ENCODE measurements at places on chromosomes 5 and 9. TPM values are rescaled to one million over a fixed set of nuclear protein-coding genes. Genes with fewer than 3 reads are reported as not detected.

SMIM33 gene
- total RNA-seq: not detected

HAVCR2 gene
- 5.5 TPM for total RNA-seq

ACER2 gene
- 2.8 TPM for total RNA-seq

KCTD16 gene
- 2.4 TPM for total RNA-seq

DNA sequence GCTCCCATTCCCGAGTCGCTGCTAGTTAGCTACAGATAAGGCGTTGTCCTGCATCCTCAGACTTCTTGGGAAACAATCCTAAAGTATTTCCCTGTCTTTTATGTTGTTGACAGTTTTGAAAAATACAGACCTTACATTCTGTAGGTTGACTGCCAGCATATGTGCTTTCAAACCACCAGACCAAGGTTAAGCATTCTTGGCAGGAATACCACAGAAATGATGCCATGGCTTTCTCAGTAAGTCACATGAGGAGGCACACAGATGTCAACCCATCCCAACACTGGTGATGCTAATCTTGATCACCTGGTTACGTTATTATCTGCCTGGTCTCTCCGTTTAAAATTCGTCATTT lies 871 bp downstream of the GLE1 start:
- no peak for DNase-seq

DNA sequence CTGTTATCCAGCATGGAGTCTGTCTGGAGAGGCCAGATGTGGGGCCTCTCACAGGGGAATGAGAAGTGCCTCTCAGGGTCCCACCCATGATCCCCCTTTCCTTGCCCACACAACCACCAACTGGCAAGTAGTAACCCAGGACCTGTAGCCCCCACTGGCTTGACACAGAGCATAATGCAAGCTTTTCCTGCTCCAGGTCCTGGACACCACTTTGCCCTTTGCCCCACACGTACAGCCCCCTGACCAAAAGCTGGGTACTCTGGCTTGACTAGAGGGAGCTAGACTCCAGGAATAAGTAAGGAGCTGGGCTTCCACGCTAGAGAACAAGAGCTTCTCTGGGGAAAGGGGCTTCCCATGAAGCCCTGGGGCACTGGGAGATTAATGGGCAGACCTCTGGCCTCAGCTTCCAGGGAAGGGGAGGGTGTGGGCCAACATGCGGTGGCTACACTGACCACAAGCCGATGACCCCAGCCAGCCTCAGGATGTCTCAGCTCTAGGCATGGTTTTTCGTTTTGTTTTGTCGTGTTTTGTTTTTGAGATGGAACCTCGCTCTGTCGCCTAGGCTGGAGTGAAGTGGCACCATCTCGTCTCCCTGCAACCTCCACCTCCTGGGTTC lies 109.5 kb downstream of the C9orf50 start:
- DNase-seq: no peak

DNA sequence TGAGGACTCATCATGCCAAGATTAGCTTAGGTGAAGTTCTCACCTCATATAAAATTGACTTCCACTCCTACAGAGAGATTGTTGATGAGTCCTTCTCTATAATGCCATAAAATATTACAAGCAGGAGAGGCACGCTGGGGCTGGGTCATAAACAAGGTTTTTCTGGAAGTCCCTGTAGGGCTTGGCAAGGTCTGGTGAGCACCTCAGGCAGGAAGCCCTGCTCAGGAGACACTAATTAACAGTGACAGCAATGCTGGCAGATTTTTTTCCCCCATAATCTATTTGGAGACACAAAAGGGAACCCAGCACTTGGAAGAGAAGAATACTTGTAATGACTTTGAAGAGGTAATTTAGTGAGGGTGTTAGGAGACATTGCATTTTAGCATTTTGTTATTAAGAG lies 118.7 kb downstream of the DIRAS2 start:
- DNase-seq: no peak

DNA sequence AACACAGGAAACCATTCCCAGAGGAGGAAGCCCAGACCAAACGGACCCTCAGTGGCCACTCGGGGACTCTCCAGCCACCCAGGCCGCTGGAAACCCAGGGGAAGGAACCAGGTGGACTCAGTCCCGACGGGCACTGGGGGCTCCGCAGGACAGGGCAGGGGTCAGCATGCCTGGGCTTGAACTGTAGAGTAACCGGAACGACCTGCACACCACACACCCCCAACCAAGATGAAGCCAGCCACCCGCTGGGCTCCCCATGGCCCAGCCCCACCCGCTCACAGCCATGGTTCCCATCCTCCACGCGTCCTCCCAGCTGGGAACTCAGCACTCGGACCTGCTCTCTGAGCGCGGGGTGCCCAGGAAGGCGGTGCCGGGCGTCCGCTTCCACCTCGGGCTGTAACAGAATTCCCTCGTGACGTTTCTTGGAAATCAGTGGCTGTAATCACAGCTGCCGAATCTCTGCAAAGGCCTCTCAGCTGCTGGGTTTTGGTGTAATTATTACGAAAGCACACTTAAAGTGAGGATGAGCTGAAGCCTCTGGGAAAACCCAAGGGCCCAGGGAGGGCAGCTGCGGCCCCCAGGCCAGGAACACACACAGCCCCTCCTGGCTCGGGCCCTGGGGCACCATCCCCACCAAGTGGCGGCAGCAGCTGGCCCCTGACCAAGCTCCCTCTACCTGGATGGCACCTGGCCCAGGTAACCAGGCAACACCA lies 13.8 kb downstream of the NACC2 start:
- DNase-seq: no peak

DNA sequence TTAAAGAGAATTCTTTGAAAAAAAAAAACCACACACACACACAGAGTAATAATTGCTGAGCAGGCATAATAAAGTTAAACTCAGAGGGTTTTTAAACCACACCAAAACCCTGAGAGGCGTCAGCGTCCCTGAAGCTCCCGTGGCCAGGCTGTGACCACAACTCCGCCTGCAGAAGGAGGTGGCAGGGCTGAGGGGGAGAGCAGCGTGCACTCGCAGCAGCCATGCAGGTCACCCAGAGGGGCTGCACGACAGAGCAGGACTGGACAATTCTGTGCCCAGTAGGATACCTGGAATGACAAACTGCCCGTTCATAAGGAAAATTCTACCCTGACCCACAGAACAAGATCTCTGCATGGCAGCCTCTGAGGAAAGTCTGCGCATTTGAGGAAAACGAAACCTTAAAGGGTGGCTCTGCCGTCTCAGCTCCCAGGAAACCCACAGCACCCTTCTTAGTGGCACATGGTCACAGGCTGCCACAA lies 44.0 kb downstream of the ROR2 start:
- DNase-seq: no peak

DNA sequence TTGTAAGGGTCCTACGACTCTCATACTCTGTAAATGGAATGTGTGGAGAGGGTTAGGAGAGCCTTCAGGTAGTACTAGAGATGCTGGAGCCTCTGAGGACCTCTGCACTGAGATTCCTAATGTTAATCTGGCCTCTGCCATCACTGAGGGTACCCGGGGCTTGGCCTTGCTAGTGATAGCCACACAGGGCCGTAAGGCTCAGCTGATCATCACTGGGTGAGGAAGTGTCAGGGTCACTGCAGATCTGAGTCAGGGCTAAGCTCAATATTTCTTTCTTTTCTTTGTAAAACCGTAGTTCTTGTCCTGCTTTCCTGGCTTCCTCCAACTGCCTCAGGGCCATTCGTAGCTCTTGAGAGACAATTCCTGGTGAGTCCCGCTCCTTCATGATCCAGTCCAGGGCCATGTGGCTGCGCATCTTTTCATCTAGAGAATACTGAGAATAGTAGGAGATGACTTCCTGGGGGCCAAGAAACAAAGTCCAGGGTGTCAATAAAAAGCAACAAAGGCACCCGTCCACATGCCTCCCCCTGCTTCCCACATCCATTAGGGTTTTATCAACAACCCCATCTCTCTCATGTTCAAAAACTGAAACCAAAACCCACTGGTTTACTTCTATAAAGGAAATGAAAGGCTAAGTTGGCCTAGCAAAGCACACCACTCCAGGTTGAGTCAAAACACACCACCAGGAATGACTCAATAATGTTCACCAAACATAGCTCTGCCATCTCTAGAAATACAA lies 47.7 kb downstream of the LIX1 start:
- no peak for DNase-seq

DNA sequence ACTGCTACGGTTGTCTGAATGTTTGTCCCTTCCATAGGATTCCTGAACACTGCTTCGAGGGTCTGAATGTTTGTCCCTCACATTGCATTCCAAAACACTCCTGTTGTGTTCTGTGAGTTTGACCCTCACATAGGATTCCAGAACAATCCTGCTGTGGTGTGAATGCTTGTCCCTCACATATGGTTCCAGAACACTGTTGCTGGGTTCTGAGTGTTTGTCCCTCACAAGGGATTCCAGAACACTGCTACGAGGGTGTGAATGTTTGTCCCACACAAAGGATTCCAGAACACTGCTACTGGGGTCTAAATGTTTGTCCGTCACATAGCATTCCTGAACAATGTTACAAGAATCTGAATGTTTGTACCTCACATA lies 201.2 kb downstream of the FOXD4L6 start:
- DNase-seq: no peak

- DNase-seq: no peak
Measured at GRCh38 chr9:109036744-109037680, 23.7 kb upstream of the CTNNAL1 start.

DNA sequence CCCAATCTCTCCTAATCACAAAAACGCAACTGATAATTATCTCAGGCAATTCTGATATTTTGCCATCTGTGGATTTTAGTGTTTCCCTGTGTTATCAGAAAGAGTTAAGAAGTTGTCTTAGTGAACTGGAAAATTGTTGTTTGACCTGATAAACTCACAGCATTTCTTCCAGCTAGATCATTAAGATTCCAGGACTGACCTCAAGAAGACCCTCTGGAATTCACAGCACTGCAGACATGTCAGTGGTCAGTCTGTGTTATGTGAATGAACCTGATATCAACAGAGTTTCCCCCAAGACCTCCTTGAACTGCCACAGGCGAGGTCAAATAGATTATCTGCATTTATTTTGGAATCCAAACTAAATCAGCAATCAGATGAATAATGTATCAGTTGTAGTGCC lies 174.7 kb downstream of the FBXL7 start:
- no peak for DNase-seq

DNA sequence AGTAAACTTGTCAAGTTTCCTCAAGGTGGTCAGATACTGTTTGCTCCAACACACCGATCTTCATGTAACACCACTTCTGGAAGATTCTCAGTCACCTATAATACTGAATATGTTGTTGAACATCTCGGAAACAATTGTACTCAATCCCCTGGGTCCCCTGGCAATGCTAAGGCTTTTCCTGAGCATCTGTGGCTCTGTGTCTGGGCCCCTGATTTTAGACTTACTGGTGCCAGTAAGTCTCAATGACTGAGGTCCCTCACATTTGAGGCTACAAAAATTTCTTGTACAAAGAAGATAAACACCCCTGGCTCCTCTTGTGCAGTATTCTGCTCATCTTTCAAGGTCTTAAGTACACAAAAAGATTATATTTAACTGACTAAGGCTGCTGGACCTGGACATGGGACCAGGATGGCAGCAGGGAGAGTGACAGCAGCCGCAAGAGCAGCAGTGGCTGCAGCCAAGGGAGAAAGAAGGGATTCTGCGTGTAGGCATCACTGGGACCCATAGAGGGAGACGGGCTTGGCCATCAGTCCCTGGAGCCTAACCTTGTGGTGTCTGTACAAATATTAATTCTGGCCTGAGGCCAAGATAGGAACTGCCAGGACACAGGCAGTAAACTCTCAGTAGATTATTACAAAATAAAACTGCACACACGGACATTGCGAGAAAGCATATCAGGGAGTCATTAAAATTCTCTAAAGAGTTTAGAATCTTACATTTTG lies 49.0 kb upstream of the TNPO1 start:
- no peak for DNase-seq

DNA sequence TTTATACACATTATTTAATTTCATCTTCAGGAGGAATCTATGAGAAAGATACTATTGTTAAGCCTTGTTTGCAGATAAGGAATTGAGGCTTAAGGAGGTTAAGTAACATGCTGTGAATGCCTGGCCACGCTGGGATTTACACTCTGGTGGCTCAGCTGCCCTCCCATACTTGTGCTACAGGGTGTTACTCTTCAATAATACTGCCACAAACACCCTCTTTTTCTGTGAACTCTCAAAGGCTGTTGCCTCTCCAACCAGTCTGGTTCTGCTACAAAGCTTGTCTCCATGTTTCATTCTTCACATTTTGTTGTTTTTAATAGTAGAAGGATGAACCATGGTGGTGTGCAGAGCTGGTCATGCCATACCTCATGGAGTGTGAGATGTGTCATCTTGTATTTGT lies 76.7 kb upstream of the TNFAIP8 start:
- DNase-seq: no peak

GRCh38 chr5:81724571-81724970 lies 26.3 kb downstream of the SSBP2 start:
- DNase-seq: no peak

DNA sequence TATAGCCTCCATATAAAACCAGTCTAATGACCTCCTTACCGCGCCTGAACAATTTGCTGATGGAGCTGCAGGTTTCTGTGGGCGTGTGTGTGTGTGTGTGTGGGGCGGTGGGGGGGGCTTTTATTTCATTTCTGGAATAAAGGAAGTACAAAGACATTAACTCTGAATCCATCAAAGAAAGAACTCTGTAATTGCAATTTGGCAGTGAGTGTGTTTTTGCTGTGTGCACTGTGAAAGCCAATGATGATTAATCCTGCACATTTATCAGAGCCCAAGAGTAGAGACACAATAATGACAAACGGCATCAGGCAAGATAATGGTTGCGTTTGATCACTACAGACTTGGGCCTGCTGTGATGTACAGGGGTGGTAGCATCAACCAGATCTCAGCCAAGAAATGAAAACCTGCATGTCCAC lies 29.3 kb upstream of the NDFIP1 start:
- no peak for DNase-seq

GRCh38 chr5:34411470-34412346 lies 244.4 kb upstream of the RAI14 start:
- DNase-seq: no peak

All from uterus (tissue), 4 donors.